ENCODE measurements at places on chromosomes 3 and 15.

DNA sequence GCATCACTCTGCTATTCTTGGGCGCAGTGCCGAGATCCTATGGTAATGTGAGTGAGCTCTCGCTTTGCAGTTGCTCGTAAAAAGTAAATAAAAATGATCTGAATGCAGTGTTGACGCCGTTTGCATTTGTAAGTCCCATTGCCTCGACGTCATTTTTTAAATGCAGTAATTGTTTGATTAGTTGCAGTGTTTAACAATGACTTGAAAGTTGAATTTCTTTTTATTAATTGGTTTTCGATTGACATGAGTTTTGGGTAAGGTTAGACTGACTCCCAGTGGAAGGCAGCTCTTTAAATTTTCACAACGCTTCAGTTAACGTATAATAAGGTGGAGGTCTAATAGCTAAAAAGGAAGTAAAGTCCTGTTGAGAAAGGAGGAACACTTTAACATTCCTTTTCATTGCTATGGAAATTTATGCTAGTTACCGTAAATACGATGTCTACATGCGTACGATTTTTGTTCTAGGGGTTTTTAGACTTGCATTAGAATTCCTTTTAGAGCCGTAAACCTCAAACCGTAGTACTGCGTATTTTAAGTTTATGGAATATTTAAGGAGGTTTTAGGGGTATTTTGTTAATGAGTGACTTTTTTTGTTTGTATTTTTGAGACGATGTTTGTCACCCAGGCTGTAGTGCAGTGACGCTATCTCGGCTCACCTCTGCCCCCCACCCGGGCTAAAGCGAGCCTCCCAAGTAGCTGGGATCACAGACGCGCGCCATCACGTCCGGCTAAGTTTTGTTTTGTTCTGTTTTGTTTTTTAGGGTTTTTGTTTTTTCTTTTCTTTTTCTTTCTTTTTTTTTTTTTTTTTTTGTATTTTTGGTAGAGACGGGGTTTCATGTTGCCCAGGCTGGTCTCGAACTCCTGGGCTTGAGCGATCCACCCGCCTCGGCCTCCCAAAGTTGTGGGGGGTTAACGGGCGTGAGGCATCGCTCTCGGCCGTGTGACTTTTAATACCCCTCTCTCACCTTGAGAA, 1.4 kb downstream of the MORF4L1 start:
- DNase-seq: no peak

DNA sequence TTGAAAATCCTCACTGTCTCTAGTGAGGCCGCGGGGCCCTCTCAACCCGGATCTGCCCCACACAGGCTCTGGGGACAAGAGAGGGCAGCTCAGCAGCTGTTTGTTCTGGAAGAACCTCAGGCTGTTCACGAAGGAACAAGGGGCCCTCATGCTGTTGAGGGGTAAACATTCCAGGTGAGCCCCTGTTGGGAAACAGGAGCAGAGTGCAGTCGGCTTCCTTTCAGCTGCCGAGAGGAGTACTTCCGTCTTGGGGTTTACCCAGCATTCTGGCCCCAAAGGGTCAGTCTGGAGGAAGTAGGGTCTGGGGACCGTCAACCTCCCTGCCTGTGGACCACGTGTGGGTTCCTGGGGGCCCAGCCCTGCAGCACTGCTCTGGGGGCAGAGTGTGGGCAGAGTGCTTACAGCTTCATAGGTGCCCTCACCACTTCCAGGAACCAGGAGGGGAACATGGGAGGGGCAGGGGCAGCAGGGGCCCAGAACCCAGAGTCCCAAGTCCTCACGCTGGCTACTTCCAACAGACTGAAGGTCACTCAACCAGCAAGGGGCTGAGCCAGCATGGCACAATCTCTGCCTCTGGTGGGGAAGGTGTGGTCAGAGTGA, 49.2 kb upstream of the CTSH start:
- DNase-seq: no peak

DNA sequence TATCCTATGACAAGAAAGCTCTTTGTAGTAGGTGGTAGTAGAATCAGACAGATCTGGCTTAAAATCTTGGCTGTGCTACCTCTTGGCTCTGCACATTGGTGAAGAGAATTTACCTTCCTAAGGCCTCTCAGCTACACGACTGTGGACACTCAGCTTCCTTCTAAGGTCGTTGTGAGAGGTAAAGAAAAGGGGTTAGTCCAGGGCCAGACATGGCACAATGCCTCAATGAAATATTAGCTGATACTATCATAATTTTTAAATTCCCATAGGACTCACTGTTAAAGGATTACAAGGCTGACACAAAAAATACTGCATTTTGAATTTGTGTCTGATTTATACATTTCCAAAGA, 80.4 kb downstream of the IGF1R start:
- no peak for DNase-seq

DNA sequence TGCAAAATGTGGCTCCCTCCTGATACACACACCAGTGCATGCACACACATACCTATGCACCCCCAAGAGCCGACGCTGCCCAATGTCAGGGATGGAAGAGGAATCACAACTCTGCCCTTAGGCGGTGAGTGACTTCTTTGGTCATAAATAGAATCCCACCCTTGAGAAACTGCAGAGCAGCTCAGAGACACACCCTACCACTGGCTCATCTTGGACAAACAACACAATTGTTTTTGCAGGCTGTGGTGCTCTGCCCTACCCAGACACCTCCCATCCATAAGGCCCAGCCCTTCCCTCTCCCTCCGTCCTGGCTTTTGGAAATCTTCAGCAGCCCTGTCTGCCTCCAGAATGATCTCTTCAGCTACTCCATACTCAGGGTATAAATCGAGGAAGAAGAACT, 73.8 kb upstream of the HRH1 start:
- no peak for DNase-seq

GRCh38 chr3:3821777-3822176, 22.5 kb downstream of the LRRN1 start:
- no peak for DNase-seq

DNA sequence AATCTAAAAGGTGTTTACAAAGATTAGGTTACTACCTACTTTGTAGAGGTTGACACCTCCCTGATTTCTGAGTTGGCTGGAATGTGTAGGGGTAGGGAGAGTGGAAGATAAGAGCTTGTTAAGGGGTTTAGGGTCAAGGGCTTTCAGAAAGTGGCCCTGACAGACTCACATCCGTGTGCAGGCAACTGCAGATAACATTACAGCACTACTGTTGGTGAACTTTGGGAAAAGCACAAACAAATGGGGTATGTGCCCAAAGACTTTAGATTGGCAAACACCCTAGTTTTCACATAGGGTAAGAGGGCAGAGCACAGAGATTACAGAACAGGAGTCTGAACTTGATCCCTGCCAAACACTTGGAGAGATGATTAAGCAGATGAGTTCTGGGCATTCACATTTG, 375.7 kb downstream of the EPHB1 start:
- no peak for DNase-seq

DNA sequence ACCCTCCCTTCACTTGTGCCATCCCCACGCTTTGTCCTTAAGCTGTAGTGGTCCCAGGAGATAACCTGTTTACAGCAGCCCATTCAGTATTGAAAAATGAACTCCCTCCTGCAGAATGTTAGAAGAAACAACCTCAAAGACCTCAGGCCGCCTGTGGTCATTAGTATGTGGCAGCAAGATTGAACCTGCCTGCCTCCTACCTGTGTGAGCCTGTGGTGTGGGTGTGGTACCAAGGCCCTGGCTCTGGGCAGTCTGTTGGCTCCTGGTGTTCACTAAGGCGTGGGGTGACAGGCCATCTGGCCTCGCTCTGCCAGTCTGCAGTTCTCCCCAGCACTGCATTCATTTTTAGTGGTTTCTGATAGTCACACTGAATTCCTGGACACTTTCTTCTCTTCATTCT, 21.0 kb downstream of the LSM3 start:
- DNase-seq: no peak

Measured in activated T-helper 9 cell treated with anti-CD3 and anti-CD28 coated beads, Interleukin-2, amount 50 U/mL, for 16 hours (primary cell).